Activated T-cell treated with anti-CD3 and anti-CD28 coated beads, Interleukin-2, amount 50 U/mL, for 24 hours (primary cell): ENCODE measurements at places on chromosomes 12 and 14.

GRCh38 chr14:37197421-37198272 lies at the start of gene MIPOL1:
Gene MIPOL1 (plus strand): TSS chr14:37197937. CDS start chr14:37247889, 49,952 bp downstream.
- DNase-seq = peak; percentile 46

DNA sequence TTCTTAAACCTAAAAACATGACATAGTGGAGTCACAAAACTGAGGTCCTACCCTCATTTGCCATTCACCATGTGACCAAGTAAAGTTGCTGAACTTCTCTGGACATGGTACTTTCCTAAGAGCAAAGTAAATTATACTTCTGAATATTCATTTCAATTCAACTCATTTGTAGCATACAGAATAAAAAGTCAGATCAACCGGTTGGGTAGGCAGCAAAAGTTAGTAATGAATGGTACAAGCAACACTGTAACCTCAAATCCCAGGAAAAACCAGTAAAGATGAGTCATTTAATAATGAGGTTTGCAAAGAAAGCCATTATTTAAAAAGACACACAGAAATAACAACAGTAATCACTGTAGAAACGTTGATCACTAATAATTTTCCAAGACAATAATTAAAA lies 8.7 kb downstream of the POLE2 start:
- DNase-seq = no peak

GRCh38 chr12:112606611-112607365 lies 184.8 kb upstream of the RPH3A start:
- no peak for DNase-seq

DNA sequence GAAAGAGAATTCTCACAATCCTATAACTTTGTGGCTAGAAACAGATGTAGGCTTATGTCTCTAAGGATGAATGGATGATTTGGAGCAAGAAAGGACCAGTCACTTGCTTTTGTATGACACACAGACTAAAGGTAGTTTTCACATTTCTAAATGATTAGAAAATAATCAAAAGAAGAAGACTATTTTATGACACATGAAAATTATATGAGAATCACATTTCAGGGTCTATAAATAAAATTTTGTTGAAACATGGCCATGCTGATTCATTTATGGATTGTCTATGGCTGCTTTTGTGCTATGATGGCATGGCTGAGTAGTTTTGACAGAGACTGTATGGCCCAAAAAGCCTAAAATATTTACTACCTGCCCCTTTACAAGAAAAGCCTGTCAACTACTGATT lies 49.4 kb upstream of the FRMD6 start:
- DNase-seq = no peak
